ENCODE measurements at places on chromosomes 11 and 22.
A peak's percentile ranks its signal among the peaks of the same experiment; 100 is the strongest.

- no peak for DNase-seq
Measured at GRCh38 chr11:96156379-96156722, 186.6 kb downstream of the MAML2 start.

- DNase-seq, result no peak
Measured at GRCh38 chr11:68028802-68029545, 1.5 kb upstream of the NDUFS8 start.

DNA sequence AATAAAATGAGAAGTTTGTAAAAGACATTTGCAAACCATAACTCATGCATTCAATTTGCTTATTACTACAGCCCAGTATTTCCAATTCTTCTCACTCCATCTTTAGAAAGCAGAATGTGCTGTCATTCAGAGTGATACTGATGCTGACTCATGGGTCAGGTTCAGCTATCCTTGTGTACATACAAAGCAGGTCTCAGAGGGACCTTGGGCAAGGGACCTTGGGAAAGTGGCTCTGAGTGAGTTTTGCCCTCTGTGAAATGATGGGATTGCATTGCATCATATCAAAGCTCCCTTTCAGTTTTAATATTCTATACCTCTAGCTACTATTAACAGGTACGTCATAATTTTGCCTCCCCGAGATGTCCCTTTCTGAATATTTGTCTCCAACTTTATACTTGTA lies 848.7 kb downstream of the OPCML start:
- no peak for DNase-seq

- no peak for DNase-seq
Measured at GRCh38 chr22:38858492-38858891, 13.5 kb downstream of the CBX6 start.

DNA sequence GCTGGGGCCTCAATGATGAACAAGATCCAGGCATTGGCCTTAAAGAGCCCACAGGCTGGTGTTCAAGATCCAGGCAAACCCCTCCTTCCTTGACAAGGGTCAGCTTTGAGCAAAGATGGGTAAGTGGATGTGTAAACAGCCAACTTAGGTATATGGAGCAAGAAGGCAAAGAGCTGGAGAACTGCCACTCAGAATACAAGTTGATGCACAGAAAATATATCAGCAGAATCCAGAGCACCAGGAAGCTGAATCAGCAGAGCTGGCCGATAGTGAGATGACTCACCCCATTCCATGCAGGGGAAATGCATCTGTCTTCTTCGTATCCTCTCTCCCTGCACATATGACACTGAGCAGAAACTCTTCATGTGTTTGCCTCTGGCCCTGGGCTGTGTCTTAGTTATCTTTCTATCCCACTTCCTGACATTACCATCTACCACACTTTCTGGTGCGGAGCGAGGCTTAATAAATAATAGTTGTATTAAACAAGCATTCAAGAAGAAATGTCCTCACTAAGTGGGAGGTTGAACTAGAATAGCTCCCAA lies 57.8 kb downstream of the ENDOD1 start:
- no peak for DNase-seq

DNA sequence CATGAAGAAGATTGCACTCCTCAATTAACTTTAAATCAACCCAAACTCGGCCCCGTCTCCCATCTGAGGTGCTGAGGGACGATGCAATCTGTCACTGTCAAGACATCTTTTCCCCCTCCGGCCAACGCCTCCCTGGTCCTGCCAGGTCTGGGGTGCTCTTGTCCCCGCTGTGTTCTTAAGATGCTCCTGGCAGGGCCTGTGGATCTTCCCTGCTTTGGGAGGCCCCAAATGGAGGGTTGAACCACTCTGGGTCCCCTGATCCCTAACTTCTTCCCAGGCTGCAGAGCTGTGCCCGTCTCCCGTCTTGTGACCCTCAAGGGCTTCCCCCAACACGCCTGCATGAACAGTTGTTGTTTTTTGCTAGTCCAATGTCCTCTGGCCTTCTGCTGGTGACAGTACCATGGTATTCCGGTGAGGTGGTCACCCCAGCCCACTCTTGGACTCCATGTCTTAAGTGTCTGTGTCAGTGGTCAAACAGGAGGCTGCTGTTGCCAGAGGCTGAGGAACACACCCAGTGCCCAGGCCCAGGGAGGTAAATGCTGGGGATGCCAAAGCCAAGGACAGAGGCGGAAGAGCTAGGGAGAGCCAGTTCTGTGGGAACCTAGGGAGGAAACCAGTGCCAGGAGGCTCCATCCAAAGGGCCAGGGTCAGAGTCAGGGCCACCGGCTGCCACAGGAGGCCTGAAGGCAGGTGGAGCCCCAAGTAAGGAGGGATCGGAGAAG lies 70.6 kb upstream of the SHANK2 start:
- DNase-seq, result no peak

DNA sequence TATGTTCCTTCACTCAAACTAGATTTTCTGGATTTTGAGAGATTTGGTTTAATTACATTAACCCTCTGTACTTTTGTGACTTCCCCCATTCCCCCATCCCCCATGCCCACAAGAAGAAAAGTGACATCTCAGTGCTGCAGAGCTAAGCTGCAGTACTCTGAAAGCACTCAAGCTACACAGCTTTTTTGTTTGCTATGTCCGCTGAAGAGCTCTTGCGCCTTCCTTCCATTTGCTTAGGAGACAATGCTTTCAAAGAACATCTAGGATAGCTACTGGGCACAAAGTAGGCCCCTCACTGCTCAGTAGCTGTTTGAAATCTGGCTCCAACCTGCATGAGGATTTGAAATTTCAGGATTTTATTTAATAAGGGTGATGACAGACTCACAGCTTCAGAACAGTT lies 69.7 kb downstream of the SLC17A6 start:
- DNase-seq, result no peak

- DNase-seq, result no peak
Measured at GRCh38 chr11:124581817-124582216, 12.0 kb downstream of the OR8A1 start.

DNA sequence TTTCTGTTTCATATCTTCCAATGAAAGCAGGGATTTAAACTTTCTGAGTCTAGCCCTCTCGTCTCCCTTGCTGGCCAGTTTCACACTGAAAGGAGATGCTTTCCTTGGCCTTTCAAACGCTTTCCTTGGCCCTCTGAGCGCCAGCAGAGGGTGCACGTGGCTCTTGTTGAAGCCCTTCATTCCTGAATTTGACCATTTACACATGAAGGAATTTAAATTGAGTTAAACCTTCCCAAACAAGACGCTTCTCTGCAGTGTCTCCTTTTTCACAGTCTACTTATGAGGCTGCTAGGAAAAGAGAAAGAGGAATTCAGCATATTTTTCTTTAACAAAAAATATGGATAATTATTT lies 21.6 kb downstream of the NNMT start:
- DNase-seq, result no peak

DNA sequence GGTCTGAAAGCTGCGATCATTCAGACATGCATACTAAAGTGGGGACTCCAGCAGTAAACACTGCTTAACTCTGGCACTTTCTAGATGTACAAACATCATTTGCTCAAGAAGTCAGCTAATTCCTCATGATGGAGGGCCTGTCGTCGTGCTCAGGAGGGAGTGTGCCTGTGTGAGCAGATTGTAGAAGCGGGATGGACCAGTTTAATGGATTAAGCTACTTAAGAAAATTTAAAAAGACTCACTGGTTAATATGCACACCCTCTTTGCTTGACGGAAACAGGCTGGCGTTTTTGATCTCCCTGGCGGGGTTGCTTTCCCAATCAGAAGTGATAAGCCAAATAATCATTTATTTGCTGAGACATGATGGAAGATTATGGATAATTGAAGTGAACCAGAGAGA lies 79.0 kb downstream of the LDLRAD3 start:
- DNase-seq, result no peak

DNA sequence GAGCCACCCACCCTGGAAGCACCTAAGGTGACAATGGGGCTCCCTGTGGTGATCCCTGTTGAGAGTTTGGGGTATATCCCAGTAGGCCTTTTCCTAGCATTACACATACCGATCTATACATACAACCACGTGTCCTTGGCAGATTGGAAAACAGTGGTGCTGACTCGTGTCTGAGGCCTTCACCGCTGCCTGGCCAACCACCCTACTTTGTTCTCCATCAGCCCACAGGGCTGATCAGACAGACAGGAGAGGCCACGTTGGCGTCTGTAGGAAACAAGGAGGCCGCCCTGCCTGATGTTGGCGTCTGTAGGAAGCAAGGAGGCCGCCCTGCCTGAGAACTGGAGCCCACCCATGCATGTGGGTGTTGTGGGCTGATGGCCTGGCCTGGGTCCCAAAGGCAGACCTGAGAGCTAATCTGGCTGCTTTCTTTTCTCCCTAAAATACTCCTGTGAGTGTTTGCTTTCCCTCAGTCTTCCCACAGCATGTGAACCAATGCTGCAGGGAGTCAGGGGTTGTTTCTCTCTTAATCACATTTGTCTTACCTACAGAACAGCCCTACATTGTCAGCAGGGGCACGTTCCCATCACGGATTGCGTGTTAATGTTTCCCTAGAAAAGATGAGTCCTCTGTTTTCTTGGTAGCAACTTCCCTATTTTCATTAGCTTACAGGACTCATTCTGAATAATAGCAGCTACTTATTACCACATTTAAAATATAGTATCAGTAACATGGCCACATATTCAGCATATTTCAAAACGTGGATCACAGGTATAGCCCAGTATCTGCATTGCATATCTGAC lies 57.2 kb downstream of the SBF1 start:
- no peak for DNase-seq

- no peak for DNase-seq
Measured at GRCh38 chr11:68983801-68984200, 3.0 kb upstream of the MRGPRD start.

DNA sequence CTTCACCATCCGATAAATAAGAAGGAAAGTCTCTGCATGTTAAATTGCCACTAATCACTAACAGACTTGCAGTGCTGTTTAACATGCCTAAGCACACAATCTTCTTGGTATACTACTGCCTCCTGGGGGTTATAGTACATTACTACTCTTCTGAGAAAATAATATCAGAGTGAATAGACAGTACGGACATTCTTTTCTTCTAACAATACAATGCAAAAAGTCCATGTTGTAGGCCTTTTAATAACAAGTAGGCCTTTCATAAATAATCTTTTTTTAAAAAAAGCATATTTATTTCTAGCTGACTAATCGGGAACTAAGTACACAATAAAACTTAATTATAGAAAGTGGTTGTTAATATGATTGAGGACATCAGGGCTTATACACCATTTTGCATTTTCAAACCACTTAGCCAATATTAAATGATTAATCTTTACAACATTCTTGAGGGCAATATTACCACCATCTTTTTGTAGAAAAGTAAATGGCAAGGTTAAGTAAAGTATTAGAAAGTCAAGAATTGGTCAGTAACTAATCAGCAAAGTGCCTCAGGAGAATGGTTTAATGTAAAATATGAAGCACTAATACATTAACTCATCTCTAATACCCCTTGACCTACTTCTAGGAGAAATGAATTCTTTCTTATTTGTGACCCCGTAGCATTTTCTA lies 84.7 kb downstream of the TTC28 start:
- no peak for DNase-seq

DNA sequence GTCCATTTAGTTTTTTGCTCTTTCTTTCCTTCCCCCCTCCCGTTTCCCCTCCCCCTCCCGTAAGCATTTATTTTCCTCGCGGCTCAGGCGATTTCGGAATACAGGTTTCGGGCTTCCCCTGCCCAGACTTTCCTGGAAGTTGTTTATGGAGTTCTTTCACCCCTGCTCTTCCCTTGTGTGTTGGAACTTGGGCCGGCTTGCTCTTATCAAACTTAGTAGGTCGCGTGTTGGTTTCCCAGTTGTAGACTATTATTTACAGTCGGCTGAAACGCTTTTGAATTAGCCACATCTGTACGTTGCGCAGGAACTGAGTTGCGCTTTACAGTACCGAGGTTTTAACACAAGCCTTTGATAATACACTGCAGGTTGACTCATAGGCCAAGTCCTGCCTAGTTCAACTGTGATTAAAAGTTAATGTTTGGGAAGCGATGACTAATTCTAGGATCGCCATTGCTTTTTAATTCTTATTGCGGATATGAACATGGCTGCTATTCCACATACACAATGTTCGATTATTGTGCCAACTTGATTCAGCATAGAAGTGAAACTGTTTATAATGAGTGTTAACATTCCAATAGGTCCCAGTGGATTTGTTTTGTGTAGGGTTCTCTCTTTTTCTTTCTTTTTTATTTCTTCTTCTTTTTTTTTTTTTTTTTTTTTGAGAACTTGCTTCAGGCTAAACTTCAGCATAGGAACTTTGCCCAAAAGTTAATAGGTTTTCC lies 1.7 kb downstream of the YAP1 start:
- peak; percentile 23 for DNase-seq

- no peak for DNase-seq
Measured at GRCh38 chr22:27635852-27636251, 165.7 kb downstream of the MN1 start.

DNA sequence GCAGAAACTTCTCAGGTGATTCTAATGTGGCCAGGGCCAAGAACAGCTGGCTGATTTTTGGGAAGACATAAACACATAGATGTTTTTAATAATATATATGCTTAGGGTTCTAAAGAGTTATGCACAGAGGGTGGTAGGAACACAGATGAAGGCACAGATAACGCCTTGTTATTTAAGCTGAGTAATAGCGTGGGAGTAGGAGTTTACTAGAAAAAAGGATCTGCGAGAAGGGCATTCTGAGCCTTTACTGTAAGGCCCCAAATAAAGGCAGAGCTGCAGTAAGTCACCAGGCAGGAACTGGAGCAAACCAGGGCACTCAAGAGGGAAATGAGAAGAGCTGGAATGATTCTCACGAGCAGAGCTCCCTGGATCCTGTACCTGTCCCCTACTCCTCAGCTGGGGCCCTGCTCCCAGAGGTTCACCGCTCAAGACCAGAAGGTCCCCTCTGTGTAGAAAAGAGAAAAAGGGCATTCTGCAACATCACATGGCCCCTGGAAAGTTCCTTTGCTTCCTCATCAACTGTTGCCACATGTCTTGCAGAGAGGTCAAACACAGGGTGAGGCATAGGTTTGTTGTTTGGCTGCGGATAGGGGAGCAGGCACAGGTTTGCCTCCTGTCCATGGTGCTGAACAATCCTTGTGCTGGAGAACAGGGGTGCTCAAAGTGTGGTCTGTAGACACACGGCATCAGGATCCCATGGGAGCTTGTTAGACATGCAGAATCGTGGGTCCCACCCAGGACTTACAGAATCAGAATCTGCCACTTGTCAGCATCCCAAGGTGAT lies 125.7 kb downstream of the TENM4 start:
- no peak for DNase-seq

- no peak for DNase-seq
Measured at GRCh38 chr11:10715571-10715970, 22.0 kb upstream of the IRAG1 start.

- DNase-seq, result no peak
Measured at GRCh38 chr22:49023161-49023878, 804.4 kb downstream of the BRD1 start.

DNA sequence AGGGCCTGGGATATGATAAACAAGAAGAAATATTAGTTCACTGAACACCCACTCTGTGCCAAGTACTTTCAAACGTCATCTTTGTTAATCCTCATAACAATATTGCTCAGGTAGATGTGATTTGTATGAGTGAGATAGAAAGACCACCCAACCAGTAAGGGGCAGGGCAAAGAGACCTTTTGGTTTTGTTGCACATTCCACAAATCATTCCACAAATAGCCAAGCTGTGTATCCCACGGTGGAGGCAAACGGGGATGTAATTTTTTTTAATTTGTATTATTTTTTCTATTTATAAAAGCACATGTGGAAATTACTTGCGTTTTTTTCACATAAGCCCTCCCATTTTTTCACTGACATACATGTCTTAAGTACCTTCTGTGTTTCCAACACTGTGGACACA lies 29.0 kb downstream of the LAYN start:
- DNase-seq, result no peak

- DNase-seq, result no peak
Measured at GRCh38 chr11:2731130-2732125, 31.6 kb upstream of the KCNQ1OT1 start.

GRCh38 chr11:27183672-27184457 lies 143.2 kb downstream of the BBOX1 start:
- DNase-seq, result peak; percentile 15

GRCh38 chr11:87456499-87456898 lies 418.8 kb downstream of the TMEM135 start:
- DNase-seq, result no peak

Measured in CD4-positive, alpha-beta T cell (primary cell).